Esophagus mucosa (tissue), 1 donor: ENCODE measurements at places on chromosomes 7 and 10. TPM values are rescaled to one million over a fixed set of nuclear protein-coding genes. Genes with fewer than 3 reads are reported as not detected.
A peak's percentile ranks its signal among the peaks of the same experiment; 100 is the strongest.

DNA sequence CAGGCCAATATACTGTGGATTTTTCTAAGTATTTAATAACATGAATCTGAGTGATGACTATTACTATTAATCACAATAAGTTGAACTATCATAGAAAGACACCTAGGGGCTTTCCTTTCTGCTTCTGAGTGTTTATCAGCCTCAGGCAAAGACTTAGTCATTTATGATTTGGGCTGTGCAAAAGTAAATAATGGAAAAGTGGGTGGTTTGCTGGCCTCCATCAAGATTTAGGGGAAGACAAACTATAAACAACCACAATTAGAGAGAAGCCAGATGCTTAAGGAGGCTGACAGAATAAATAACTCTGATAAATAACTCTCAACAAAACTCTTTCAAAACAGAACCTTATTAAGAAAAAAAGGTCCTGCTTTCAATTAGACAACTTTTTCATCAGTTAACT, 64.7 kb downstream of the MACC1 start:
- no peak for ATAC-seq

GRCh38 chr7:97450516-97450915, 281.4 kb upstream of the TAC1 start:
- ATAC-seq: no peak

DNA sequence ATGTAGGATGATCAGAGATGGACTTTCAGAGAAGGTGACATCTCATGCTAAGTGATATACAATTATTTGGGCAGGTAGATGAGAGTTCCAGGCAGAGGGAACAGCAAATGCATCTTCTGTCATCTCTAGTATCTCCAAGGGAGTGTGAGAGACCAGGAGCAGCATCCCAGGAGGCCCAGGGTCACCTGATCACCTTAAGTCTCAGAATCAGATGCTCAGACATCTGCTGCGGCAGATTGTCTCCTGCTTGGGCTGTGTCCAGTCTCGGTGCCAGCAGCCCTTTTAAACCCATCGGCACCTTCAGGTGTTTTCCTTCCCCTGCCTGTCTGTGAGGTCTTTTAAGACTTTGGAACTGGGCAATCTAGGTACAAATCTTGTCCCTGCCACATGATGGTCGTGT, 690.6 kb downstream of the LRMDA start:
- ATAC-seq: no peak

- no peak for ATAC-seq
These were observed 43.1 kb downstream of the DENND2A start for GRCh38 chr7:140597428-140597949.

DNA sequence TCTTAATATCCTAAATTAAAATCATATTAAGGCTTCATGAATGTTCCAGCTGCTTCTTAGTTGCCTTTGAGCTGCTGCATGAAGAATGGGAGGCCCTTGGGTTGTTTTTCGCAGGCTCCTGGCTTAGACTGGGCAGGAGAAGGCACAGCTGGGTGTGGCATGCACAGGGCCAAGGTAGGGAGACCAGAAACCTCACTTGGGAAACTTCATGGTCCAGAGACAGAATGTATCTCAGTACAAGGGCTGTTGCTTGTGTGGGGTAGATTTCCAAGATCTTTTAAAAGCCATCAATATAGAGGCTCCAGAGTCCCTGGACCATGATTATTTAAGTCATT, 49.9 kb downstream of the BUB3 start:
- ATAC-seq: no peak

GRCh38 chr7:110766864-110767263, 324.1 kb upstream of the LRRN3 start:
- ATAC-seq: peak; percentile 43

- ATAC-seq: peak; percentile 49
These were observed 21.0 kb upstream of the EIF5AL1 start for GRCh38 chr10:79491143-79491835.

GRCh38 chr7:115328018-115328417, 406.1 kb downstream of the MDFIC start:
- no peak for ATAC-seq

GRCh38 chr10:79272353-79272752, 74.9 kb upstream of the PPIF start:
- ATAC-seq: no peak

DNA sequence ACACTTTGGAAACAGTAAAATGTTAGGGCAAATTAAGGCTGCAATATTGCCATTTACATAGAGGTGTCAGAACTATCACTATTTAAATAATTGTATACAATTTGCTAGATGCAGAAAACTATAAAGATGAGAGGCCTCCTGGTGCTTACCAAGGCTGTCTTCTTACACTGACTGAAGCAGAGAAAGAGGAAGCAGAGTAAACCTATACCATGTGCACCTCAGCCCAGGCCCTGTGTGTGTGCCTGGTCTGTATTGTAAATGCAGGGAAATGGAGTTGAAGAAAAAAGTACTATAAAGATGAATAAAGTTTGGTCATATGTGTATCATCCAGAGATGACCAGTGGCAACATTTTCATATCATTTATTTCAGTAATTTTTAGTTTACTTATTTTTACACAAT, 29.2 kb downstream of the ELMO1 start:
- ATAC-seq: no peak

- ATAC-seq: no peak
These were observed 5.5 kb downstream of the ZNF777 start for GRCh38 chr7:149455175-149455950.

DNA sequence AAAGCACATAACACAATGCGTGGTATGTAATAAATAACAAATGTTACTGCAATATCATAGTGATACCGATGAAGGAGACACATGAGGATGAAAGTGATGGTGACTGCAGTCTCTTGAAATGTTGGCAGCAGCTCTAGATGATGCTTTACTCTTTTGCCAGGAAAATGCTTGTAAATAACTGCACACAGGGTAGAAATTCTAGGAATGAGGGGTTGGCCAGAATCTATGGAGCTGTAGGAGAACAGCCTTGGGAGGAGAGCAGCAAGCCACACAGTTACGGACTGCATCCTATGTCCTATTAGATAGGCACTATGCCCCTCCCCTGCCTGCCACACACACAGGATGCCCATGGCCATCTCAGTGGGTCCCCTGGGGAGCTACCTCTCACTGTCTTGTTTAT, 97.6 kb upstream of the GSDME start:
- no peak for ATAC-seq

DNA sequence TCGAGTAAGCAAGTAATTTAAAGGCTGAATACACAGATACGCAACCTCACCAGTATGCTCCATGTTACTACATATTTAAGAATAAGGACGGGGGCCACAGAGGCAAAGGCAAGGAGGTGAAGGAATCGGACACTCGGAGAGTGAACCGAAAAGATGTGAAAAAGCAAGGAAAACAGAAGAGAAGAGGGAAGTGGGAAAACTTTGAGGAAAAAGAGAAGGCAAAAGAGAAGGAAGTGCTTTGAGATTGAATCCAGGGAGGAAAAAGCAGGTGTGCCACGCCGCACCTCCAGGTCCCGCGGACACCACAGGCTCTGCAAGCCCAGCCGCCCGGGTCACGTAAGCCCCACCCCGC, 367 bp upstream of the AVL9 start:
- ATAC-seq: no peak

DNA sequence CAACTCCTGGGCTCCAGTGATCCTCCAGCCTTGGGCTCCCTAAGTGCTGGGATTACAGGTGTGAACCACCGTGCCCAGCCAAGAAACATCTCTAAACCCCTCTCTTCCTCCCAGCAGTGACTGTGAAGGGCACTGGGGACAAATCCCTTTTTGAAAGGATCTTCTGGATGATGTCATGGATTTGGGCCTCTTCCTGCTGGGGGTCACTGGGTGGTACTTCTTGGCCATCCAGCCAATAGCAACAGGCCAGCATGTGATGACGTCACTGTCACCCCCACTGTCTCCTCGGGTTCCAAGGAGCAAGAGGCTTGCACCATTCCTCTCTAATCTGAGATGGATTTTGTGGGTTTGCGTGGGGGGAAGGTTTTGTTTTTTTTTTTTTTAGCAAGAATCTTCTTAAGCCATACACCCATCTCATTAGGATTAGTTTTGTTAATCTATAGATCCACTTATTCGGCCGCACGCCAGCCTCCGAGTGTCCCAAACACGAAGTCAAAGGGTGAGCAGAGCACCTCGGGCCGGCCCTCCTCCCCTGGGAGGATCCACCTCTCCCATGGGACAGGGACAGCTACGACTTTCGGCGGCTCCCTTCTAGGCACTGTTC, 29.4 kb upstream of the TNRC18 start:
- no peak for ATAC-seq

The ZNF722 gene
- not detected for total RNA-seq

The ITGB8 gene
- 16.3 TPM for total RNA-seq

The GDF10 gene
- total RNA-seq: not detected

The TMEM229A gene
- not detected for total RNA-seq
